ENCODE measurements at places on chromosomes 5 and 9.

DNA sequence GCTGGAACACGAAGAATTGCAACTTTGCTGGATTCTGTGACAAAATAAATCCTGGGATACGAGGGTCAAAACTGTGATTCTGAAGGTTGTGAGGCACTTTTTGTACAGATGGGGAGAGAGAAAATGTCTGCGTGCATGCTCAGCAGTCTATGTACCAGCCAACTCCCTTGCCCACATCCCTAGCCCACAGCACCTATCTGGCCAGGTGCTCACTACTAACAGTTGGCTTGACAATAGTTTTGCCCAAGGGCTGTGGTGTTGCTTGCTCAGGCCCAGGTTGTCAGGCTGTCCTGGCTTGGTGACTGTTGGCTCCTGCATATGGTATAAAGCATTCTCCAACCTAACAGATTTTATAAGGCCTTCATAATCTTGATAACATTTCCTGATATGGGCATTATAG is 102.0 kb downstream of the DMRT2 start:
- DNase-seq, result no peak

GRCh38 chr5:131966551-131966950 is 21.1 kb upstream of the MEIKIN start:
- DNase-seq, result no peak

DNA sequence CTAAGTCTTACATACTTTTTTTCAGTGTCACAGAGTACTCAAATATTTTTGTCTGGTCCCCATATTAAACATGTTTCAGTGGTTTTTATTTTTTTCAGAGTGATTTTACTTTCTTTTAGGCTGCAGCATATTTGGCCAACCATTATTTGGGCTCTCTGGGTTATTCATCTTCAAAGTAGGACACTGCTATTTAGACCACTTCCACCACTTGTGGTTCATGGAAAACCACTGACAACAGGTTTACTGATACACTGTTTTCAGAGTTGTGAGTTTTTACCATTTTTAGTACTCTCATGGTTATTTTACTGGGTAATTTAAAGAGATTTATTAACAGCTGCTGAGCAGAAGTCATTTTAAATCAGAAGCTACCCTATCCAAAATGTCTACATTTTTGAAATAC is 437.6 kb downstream of the KIAA0825 start:
- no peak for DNase-seq

GRCh38 chr5:138663009-138663408 is 87.8 kb upstream of the HSPA9 start:
- peak; percentile 47 for DNase-seq

GRCh38 chr5:164298165-164298564 is 792.7 kb downstream of the MAT2B start:
- no peak for DNase-seq

- DNase-seq, result no peak
Measured at GRCh38 chr5:40258222-40258621, 421.5 kb upstream of the PTGER4 start.

DNA sequence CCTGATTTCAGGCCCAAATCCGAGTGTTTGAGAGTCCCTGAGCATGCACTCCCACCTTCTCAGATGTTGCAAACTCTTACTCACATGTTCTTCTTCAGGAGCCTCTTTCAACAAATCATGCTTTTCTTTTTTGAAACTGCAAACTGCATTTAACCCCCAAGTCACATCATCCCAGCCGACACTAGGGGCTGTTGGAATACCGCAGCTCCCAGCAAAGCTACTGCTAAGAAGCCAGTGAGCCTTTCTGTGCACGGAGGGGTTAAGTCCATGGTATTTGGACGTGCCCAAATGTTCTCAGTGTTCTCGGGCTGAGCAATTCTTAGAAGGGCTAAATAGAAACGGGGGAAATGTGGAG is 282.9 kb downstream of the NFIB start:
- no peak for DNase-seq

DNA sequence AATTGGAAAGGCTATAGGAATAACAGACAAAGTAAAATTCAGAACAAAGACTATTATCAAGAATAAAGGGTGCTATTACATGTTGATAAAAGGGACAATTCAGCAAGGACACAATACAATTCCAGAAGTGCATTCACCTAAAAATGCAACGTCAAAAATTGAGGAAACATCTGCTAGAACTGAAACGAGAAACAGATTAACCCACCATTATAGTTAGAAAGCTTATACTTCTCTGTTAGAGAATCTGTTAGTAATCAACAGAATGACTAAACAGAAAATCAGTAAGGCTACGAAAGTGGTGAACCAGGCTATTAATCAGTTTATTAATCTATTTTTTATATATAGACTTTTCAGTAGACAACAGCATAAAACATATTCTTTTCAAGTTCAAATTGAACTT is 14.8 kb downstream of the FCN1 start:
- no peak for DNase-seq

DNA sequence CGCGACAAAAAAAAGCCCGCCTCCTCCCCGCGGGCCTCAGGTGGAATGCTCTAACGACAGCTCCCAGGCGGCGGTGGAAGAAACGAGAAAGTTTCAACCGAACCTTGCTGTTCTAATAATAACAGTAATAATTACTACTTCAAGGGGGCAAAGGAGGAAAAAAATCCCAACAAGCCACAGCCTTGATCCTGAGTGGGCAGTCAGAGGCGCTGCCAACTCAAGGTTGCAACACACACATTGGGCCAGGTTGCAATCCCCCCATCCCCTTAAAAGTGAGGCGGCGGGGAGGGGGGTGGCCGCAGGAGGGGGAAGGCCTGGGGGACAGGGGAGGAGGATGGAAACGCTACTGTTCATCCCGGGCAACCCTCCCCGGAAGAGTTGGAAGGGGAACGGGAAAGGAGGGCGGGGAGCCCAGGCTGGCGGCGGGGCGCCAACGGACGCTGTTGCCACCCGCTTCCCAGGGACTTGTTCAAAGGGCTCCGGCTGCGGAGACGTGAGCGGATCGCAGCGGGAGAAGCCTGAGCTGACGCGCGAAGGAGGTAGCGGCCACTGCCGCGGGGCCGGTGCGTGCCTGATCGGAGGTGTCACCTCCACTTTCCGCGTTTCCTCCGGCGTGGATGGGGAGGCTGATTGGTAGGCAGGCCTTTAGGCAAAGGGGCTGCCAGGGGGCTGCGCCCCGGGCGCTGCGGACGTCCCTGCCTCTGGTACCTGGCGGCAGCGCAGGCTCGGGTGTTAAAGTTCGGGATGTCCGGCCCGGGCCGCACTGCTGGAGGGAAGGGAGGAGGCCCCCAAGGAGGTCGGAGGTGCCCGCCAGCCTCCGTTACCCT is 647 bp downstream of the SMARCA2 start:
- DNase-seq, result peak; percentile 37

DNA sequence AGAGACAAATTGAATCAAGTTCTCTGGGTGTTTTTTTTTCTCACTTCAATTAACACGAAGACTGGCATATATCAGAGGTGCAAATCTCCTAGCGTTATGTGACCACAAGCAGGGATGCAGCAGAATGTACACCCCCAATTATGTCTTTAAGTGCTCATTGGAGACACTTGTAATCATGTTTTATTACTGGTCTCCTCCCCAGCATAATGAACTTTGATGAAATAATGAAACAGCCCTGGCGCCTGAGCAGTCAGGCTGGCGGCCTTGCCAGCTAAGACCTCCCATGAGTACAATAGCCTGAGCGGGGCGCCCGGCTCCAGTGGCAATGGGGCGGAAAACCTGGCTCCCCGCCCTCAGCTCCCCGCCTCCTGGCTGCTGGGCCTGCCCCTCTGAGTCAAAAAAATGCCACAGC is 209.4 kb upstream of the MSX2 start:
- DNase-seq, result no peak

DNA sequence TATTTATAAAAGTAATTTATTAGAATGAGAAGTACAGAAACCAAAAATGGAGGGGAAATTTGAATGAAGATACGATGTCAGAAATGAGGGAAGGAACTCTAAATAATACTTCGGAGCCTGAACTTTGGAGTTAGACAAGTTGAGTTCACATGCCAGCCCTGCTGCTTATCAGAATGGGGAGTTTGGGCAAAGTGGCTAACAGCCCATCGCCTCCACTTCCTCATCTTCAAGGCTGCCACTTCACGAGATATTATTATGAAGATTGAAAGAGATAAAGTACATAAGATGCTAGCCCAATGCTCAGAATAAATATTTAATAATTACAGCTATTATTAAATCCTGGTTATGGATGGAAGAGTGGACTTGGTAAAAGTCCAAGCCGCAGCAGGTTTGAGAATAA is 56.2 kb upstream of the ABCA1 start:
- DNase-seq, result no peak

GRCh38 chr5:91178461-91178860 is 204.7 kb downstream of the ARRDC3 start:
- no peak for DNase-seq

- no peak for DNase-seq
Measured at GRCh38 chr5:42490831-42491230, 67.6 kb downstream of the GHR start.

Data from central memory CD8-positive, alpha-beta T cell (primary cell).